ENCODE measurements at places on chromosomes 6 and 20.

DNA sequence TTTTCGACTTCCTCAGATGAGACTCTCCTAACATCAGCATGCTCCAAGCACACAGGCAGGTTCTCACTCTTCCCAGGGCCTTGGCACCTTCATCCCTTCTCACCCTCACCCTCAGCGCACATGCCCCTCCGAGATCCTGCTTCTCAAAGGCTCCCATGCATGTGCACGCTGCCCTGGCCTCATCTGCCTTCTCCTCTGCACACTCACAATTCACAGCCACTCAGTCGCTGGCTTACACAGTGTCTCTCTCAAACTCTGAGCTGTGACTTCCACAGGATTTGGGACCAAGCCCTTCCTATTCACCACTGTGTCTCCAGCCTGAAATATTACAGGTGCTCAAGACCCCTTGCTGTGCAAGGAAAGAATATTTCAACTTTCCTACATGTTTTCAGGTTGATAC is 30.3 kb downstream of the WDR27 start:
- DNase-seq, result no peak

DNA sequence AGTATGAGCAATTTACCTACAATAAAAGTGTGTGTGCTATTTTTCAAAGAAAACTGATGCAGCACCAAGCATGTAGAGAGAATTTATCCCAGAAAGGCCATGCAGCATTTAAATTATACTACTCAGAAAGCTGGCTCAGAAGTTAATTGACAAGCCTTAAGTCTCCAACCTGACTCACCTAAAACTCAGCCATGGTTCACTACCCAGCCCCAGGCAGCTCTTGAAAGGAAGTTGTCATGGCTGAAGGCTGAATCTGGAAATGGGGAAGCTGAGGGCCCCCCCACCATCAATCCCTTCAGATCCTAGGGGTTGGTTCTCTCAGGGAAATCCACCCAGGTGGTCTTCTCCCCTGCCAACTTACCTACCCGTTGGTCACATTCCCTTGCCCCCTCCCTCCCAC is 19.7 kb downstream of the PPIL6 start:
- DNase-seq, result no peak

- DNase-seq, result no peak
Measured at GRCh38 chr20:49892260-49892659, 23.1 kb downstream of the SPATA2 start.

GRCh38 chr20:37961066-37961465 is 58.1 kb downstream of the VSTM2L start:
- DNase-seq, result no peak

DNA sequence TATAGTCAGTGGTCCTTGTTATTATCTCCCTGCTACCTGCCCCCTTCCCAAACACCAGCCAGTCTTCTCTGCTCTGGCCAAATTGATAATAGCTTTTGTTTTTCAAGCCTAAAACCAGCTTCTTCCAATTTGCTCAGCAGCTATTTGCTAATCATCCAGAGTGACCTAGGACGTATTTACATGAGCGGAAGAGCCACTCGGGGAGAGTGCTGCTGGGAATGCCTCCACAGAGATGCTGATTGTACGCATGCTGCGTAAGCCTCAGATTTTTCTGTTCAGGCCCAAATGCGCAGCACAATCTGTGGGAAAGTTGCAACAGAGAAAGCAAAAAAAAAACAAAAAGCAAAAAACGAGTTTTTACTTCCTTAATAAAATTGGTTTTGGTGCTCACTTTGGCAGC is 24.4 kb upstream of the ID1 start:
- no peak for DNase-seq

DNA sequence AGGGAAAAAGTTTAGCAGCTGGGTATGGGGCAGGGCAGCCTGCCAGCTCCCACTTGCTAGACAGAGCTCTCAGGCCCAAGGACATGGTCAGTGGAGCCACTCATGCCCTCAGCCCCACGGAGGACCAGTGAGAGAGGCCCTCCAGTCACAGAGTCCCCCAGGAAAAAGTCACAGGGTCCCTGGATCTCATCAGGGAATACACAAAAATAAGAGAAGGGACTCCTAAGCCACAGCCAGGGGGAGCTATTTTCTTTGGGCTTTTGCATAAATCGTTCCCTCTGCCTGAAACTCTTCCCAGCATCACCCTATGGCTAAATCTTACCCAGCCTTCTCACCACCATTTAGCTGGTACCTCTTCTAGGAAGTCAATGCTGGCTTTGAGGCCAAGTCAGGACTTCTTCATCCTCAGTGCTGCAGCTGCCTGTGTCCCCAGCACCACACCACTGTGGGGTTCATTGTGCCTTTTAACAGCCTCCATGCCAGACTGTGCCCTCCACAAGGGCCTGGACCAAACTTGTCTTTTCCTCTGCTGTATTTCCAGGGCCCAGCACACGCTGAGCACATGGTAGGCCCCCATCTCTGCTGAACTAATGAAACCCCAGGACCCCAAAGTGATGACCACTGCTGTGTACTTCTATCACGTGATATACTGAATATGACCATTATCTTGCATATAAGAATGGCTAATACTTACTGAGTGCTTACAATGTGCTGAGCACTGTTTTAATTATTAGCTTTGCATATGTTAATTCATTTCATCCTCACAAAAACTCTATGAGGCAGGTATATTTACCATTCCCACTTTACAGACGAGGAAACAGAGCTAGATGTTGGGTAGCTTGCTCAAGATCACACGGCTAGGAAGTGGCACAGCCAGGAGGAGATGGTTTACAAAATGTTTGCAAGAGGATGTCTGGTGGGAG is 2.0 kb downstream of the ZNF335 start:
- DNase-seq, result no peak

GRCh38 chr6:40328986-40329545 is 258.1 kb downstream of the LRFN2 start:
- DNase-seq, result no peak

DNA sequence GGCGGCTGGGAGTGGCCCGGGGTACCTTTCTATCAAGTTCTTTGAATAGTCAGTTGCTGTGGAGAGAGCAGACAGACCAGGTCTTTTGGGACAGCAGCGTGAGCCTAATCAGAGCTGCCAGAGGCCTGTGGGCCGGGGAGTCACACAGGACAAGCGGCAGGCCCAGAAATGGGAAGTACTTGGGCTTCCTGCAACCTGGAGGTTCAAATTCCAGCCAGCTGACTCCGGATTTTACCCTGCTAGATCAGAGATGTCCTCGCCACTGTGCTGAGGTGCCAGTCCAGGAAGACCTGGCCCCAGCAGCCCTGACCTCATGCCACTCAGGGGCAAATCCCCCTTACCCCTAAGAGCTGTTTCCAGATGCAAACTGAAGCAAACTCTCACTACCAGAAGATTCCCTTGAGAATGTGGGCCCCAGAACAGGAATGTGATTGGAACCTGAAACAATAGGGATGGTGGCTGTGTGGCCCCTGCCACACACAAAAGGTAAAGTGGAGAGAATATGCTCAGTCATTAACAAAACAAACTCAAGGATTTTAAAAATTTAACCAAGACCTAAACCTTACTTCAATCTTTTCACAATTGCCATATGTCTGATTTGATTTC is 9.7 kb downstream of the BEND3 start:
- DNase-seq, result no peak

GRCh38 chr6:43986177-43986825 is 141.0 kb downstream of the MRPL14 start:
- DNase-seq, result no peak

GRCh38 chr20:32285621-32286371 is 8.3 kb downstream of the KIF3B start:
- DNase-seq, result peak; percentile 17

GRCh38 chr20:17681726-17682102 is 328 bp downstream of the RRBP1 start:
- DNase-seq, result no peak

- DNase-seq, result no peak
Measured at GRCh38 chr6:167745670-167746389, 80.9 kb upstream of the AFDN start.

- no peak for DNase-seq
Measured at GRCh38 chr6:53441035-53441493, 92.3 kb upstream of the ELOVL5 start.

DNA sequence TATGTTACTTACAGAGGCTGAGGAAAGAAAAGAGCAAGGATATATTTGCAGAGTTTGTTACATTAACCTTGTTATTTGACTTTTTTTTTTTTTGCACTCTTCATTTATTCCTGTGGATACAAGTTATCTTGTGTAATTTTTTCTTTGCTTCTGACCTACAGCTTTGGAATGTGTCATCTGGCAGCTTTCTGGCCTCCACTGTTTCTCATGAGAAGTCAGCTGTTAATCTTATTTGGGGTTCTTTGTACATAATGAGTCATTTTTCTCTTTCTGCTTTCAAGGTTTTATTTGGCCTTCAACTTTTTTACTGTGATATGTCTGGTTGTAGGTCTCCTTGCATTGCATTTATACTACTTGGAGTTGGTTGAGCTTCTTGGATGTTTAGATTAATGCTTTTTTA is 333.4 kb downstream of the SMOC2 start:
- DNase-seq, result no peak

- no peak for DNase-seq
Measured at GRCh38 chr6:33254591-33254990, 17.1 kb downstream of the VPS52 start.

- no peak for DNase-seq
Measured at GRCh38 chr20:34583544-34583943, 25.0 kb downstream of the MAP1LC3A start.

GRCh38 chr20:1301031-1301529 is 27.9 kb downstream of the SDCBP2 start:
- DNase-seq, result peak; percentile 19

DNA sequence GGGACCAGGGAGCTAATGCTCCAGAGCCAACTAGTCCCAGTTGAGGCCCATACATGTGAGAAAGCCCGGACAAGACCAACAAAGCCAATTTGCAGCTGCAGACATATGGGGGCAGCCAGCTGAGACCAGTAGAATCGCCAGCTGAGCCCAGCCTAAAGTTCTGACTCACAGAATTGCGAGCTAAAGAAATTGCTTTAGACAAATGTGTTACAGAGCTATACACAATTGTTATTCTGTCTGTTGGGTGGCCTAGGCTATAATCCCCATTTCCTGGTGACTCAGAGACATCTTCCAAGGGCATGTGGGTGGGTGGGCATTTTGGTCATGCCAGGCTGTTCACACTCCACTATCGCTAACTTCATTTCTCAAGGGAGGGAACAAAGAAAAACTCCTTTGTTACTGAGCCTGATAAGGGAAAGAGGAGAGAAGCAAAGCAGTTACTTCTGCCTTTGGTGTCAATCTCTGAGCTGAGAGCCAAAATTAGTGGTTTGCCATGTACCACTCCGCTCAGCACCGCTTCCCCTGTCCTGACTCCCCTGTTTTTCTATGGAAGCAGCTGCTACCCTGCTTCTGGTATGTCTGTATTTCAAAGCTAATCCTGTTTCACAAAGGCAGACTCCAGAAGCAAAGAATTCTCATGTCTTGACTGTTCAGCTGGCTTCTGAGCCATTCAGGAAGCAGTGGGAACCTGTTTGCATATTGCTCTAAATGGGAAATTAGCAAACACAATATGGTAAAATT is 26.1 kb downstream of the SCP2D1 start:
- DNase-seq, result no peak

DNA sequence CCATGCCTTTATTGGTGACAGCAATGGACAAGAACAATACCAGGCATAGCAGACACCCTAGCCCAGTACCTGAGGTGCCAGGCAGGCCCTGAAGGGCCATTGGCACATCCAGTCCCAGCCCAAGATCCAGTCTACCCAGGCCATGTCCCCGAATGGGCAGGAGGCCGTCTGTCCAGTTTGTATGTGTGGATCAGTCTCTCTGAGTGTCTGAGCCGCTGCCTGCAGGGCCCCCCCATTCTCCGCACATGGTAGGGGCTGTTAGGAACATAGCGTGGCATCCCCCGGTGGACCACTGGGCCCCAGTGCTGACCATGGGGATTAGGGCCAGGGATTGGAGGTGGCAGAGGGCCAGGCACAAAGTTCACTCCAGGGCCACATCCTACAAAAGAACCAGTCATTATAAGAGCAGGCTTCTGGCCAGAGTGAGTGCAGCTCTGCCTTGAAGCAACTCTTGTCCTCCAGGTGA is 5.1 kb downstream of the PCED1A start:
- no peak for DNase-seq

DNA sequence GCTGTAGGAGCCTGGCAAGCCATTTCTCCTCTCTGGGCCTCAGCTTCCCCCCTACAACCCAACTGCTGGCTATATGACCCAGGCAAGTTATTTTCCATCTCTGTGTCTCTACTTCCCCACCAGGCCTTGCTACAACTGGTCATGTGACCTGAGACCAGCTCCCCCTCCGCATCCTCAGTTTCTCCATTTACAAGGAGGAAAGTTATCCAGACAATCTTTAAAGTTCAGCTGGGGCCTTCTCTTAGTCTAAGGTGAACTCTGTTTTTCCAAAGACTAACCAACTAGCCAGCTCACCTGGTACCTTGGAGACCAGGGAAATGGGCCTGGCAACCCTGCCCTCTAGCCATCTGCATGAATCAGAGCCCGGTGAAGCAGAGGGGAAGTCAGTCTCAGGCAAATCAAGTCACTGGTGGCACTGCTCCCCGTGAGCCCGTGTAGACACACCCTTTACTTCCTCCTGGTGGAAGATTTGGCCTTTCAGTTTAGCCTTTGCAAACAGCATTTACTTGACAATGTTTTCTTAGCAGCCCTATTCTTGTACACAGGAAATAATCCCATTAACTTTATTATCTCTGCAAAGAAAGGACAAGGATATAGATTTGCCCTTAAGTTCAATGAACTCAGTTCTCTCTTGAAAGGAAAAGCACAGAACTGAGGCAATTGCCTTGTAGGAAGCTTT is 157.7 kb downstream of the VEGFA start:
- DNase-seq, result no peak

DNA sequence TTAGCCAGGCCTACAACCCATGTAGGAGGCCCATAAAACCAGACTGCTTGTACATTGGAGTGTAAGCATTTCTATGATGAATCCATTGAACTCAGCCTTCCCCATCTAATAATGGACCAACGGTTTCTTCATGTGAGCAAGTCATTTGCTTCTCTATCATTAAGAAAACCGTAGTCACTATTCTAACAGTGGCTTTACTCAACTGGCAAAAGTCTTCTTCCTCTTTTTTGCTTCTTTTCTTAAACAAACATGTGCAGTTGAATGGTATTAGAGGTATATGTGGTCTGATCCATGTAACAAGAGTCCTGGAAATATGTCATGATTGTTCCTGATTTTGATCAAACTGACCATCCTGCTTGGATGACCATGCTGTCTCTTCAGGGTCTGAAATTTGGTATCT is 132.4 kb upstream of the STXBP5 start:
- no peak for DNase-seq

DNA sequence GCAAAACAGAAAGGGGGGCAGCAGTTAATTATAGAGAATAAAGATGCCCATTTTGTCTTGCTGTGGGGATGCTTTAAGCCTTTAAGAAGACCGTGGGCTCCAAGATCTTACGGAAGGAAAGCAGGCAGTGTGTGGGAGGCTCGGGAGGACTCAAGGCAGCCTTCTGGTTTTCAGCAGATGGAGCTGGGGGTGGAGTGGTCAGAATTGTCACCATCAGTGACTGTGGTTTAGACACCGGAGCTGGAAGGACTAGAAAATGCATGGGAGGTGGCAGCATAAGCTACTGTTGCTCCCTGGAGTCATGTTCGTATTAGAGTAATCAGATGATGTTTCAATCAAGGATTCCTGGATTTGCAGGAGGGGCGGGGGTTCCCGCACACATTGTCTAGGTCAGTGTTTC is 3.7 kb downstream of the PHACTR1 start:
- DNase-seq, result no peak

GRCh38 chr6:40701352-40702007 is 114.3 kb upstream of the LRFN2 start:
- DNase-seq, result no peak

Data from effector CD4-positive, alpha-beta T cell (primary cell).